Pancreas (tissue), 10 donors: ENCODE measurements at places on chromosomes 3 and 15. TPM values are rescaled to one million over a fixed set of nuclear protein-coding genes. Genes with fewer than 3 reads are reported as not detected.

The GOLGA8T gene
- 0.71 TPM for total RNA-seq

The PRR23B gene
- not detected for total RNA-seq

The ROPN1 gene
- not detected for total RNA-seq

The DOCK3 gene
- total RNA-seq = 0.14 TPM

The TRH gene
- total RNA-seq = not detected

The AADAC gene
- total RNA-seq = 2.7 TPM

The IGDCC3 gene
- total RNA-seq = not detected

The ZKSCAN7 gene
- total RNA-seq = 1.3 TPM

The FBN1 gene
- total RNA-seq = 23.5 TPM

The TFDP2 gene
- 16.8 TPM for total RNA-seq

The LRTM1 gene
- not detected for total RNA-seq

The RTP4 gene
- 1.9 TPM for total RNA-seq

The EPHA6 gene
- total RNA-seq = 0.90 TPM

The WNT5A gene
- total RNA-seq = 8.9 TPM

The CASR gene
- total RNA-seq = 11.9 TPM

The MYEF2 gene
- total RNA-seq = 13.7 TPM

The REC114 gene
- not detected for total RNA-seq

The PIK3CA gene
- 6.3 TPM for total RNA-seq

The CPNE9 gene
- not detected for total RNA-seq

The RPS17 gene
- 1,116 TPM for total RNA-seq

The CX3CR1 gene
- 2.7 TPM for total RNA-seq

The SLC51B gene
- 0.49 TPM for total RNA-seq

The AHSG gene
- 0.19 TPM for total RNA-seq

The SLC24A5 gene
- not detected for total RNA-seq

The TIMP4 gene
- total RNA-seq = 1.3 TPM

The PATL2 gene
- 0.93 TPM for total RNA-seq

The GNAT1 gene
- not detected for total RNA-seq

The CYP8B1 gene
- not detected for total RNA-seq

The LMCD1 gene
- 32.0 TPM for total RNA-seq
